Choroid plexus epithelial cell (primary cell): ENCODE measurements at places on chromosomes 1 and 21.

DNA sequence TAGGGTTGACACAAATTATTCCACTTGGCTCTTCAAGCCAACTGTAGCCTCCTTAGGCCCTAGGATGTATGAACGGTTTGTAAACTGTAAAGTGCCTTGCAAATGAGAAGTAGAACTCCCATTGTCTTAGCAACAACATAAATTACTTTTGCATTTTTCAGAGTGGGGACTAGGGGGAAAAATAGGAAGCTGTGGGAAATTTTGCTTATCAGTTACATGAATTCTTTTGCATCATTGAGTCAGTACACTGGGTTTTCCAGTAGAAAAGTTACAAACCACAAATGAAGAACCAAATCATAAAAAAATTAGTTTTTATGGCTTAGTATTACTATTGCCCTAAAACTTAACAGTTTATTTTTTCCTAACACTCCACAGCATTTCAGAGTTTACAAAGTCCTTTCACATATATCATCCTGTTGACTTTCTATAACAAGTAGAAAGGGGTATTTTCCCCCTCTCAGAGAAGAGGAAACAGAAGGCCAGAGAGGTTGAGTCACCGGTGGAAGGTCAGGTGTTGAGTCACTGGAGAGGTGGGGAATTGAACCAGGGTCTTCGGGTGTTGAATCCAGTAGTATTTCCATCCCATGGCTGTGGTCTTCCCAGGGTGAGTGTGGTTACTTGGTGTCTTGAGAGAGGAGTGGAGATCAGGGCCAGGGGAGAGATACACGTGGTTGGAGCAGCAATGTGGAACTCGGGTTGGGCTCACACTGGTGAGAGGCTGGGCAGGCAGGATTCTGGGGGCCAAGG, 71.9 kb upstream of the USP24 start:
- DNase-seq = no peak

- no peak for DNase-seq
These were observed 122.2 kb upstream of the BEND5 start for GRCh38 chr1:48898894-48899293.

DNA sequence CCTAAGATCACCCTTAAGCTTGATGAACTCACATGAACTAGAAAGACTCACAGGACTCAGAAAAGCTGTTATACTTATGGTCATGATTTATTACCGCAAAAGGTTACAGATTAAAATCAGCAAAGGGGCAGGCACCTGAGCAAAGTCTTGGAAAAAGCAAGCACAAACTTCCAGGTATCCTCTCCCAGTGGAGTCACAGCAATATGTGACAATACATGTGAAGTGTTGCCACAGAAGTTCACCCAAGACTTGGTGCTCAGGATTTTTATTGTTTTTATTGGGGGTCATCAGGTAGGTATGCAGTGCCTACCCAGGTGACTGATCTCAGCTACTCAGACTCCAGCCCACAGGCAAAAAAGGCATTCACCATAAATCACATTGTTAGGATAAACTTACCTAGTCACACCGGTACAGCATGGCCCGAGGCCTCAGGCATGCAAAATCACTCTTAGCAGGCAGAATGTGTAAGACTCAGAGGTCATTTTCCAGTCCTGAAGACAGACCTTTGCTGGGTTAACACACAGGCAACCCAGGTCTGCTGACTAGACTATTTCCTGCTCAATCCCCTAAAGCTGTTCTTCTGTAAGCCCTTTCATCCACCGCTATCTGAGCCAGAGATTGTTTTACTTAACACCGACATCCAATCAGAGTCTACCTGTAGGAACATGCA, 55.6 kb downstream of the SSX2IP start:
- peak; percentile 13 for DNase-seq

DNA sequence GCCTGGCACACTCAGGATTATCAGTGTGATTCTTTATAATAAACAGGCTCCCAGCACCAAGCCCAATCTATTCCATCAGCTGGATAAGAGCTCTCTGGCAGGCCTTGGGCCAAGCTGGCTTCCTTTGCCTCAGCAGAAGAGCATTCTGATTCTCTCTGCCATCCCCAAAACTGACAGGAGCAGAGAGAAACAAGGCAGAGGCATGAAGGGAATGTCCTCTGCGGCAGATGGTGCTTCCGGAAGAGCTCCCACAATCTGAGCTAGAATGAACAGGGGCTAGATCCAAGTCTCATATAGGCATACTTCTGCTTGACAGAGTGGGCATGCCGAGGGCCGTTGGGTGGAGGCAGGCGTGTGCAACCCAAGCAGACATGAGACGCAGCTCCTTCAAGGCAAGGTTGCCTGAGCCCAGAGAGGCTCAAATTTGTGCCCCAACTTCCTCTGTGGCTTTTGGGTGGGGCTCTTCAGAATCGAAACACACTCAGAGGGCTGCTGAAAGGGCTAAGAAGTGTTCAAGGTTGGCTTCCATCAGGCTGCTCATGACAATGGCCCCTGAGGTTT, 4.0 kb downstream of the CAPN2 start:
- DNase-seq = no peak

- DNase-seq = no peak
These were observed 31.7 kb downstream of the UBASH3A start for GRCh38 chr21:42435401-42435800.

- DNase-seq = no peak
These were observed 85.0 kb downstream of the PGBD5 start for GRCh38 chr1:230341162-230341546.

DNA sequence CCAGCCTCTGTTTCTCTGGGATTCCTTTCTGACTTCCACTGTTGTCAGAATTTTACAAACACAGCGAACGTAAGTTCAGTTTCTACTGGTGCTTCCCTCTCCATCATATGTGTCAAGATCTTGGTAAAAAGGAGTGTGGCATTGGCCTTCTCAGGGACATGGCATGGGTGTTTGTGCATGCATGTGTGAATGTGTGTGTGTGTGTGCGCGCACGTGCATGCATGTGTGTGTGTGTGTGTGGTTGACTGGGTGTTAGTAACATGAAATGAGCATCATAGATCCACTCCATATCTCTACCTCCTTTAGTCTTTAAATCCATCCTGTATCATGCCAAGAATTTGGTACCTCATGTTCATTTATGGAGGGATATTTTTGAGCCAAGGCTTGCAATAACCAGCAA, 411.3 kb downstream of the NPHP4 start:
- no peak for DNase-seq

- DNase-seq = peak; percentile 85
These were observed 100.0 kb upstream of the HNRNPU start for GRCh38 chr1:244964112-244964971.

DNA sequence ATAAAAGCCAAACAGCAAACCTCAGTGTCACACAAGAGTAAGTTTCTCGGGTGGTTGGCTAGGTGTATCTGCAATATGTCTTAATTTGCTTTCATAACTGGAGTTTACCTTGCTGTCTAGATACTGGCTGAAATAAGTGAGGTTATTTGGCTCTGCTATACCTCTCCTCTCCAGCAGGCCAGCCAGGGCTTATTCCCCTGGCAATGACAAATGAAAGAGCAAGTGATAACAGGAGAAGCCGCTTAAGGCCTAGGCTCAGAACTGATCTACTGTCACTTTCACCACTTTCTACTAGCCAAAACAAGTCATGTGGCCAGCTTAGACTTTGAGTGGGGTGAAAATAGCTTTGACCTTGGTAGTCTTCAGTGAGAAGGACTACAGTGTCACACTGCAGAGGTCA, 4.8 kb upstream of the RPE65 start:
- DNase-seq = no peak

- DNase-seq = peak; percentile 74
These were observed 19.2 kb downstream of the RIMS3 start for GRCh38 chr1:40646315-40646714.

GRCh38 chr1:209989525-209989924, 51.5 kb downstream of the SYT14 start:
- peak; percentile 35 for DNase-seq

DNA sequence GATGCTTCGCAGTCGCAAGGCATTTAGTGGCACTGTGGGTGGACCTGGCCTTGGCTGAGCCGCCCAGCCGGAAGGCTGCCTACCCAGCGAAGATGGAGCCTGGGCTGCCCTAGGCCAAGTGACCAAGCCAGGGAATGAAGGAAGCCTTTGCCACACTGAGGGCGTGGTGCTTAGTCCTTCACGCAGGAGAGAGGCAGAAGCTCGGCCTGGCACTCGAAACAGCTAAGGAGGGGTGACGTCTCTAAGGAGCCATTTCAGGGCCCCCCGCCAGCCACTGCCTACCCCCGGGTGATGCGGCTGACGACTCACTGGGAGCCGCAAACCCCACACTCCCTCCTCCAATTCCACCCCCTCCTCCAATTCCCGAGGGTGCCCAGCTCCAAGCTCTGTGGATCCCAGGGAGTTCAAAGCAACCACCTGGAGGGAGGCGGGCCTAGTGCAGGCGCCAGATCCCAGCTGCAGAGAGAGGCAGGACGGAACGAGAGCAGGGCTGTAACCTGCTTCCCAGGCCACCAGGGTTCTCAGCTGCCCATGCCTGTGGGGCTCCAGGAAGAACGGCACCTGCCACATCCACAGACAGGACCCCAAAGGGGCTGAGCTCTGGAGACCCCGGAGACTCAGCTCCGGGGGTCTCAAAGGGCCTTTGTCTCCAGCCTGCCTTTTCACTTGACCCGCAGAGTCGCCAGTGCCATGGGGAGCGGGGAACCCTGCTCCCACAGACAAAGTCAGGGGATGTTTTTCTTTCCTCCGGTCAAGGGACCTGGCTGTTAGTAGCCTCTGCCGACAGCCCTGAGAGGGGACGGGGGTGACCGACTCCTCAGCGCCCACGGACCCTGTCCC, 75.8 kb downstream of the ARHGEF16 start:
- no peak for DNase-seq

- DNase-seq = no peak
These were observed 34.2 kb upstream of the GPR137B start for GRCh38 chr1:236108027-236108648.

DNA sequence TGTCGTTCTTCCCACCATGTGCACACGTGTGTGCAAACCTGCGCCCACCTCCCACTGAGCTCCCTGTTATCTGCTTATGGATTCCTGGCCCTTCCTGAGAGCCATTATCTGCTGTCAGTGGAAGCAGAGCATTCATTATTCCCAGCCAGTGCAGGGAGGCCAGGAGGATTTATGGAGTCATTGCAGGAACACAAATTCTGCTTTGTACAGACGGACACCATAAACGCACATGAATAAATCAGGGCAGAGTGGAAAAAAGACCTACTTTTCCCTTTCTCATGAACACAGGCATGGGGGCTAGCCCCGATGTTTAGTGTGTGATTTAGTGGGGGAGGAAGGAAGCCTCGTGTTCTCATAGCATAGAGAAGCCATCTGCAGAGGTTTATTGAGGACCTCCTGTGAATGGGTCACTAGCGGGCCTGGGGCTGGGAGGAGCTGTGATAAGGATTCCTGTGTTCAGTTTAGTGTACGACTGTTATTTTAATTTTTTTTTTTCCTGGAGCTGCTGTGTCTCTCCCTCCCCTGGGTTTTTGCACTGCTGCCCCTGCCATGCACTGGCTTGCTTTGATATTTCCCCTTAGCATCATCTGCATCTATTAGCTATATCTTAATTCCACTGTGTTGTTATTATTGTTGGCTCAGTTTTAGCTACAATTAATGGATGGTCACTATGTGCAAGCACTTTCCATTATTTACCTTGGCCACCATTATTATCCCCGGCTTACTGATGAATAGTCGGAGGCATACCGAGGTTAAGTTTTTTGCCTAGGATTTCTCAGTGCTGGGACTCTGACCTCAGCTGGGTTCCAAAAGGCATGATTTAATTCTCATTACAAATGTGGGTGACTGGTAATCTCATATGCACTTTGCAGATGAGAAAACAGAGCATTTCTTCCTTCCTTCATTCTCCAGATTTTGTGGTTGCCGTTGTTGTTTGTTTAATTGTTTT, 33.0 kb downstream of the HUNK start:
- no peak for DNase-seq

DNA sequence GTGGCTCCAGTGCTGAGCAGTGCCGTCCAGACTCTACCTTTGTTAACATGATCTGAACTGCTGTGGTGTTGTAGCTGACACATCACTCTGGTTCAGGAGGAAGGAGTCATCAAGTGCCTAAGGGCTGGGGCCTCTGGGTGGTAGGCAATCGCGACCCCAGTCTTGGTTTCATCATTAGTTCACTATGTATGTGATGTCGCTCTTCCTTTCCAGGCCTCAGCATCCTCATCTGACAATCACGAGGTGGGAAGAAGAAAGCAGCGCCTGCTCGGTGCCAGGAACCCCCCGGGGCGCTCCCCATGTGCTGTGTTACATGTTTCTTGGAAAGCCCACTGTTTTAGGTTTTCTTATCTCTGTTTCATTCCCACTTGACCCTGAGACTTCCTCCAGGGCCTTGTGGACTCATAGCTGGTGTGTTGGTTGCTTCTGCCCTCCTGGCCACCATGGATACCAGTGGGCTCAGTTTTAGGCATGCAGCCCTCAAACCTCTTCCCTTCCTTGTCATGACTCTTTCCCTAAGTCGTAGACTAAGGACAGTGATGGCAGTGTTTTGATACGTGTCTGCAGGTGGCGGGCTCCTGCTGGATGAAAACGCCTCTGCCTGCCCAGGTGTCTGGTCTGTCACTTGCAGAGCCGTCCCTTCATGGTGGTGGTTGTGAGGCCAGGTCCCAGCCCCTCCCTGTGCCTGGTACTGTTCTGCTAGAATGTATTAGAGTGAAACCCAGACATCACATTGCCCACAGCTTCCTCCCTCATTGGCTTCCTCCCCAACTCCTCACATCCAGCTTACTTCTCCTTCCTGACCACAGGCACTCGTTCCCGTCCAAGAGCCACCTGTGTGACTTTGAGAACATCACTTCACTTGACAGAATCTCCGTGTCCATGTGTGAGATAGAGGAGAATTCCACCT, 17.2 kb upstream of the FOXO6 start:
- DNase-seq = no peak

- no peak for DNase-seq
These were observed 28.1 kb downstream of the SLC44A5 start for GRCh38 chr1:75582725-75583261.

DNA sequence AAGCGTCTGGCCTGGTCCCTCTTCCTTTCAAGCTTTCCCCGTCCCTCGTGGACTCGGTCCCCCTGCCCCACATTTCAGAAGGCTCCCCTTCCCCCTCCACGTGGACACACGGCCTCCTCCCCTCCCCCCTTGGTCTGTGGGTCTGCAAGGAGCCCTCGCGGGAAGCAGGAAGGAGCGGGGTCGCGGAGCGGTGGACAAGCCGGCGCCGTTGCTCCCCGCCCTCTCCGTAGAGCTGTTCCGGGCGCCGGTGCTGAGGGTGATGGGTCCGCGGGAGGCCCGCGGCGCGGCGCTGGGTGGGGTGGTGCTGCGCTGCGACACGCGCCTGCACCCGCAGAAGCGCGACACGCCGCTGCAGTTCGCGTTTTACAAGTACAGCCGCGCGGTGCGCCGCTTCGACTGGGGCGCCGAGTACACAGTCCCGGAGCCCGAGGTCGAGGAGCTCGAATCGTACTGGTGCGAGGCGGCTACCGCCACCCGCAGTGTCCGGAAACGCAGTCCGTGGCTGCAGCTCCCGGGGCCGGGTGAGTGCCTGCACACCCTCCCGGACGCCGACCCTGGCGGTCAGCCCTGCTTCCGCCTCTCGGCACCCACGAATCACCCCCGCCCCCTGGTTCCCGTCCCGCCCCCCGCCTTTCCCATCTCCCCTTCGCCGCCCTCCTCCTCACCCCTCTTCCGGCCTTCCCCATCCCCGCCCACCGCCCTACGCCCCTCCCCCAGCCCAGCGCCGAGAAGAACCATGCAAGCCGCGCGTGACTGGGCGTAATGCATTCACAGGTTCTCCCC, 5.3 kb downstream of the FCRLB start:
- peak; percentile 87 for DNase-seq
